Karpas-422 (cell line): ENCODE measurements at places on chromosomes 2 and 18. TPM values are rescaled to one million over a fixed set of nuclear protein-coding genes. Genes with fewer than 3 reads are reported as not detected.

Gene TM4SF20
- total RNA-seq = not detected in 2 replicates

Gene SIX2
- total RNA-seq = not detected in 2 replicates

Gene FTCDNL1
- 0.94 and 1.9 TPM in 2 replicates for total RNA-seq

Gene CFAP221
- 0.72 TPM in 1 of 2 replicates, not detected in the other for total RNA-seq

Gene KCNS3
- total RNA-seq = 1.5 and 2.5 TPM in 2 replicates

Gene HNMT
- total RNA-seq = not detected in 2 replicates

- DNase-seq = no peak
- no peaks in the 10 kb centered on the region for H3K4me1 ChIP-seq
- no peak overlapping the region for H3K27ac ChIP-seq
These were observed 28.3 kb downstream of the CYRIA start for GRCh38 chr2:16637304-16637703.

DNA sequence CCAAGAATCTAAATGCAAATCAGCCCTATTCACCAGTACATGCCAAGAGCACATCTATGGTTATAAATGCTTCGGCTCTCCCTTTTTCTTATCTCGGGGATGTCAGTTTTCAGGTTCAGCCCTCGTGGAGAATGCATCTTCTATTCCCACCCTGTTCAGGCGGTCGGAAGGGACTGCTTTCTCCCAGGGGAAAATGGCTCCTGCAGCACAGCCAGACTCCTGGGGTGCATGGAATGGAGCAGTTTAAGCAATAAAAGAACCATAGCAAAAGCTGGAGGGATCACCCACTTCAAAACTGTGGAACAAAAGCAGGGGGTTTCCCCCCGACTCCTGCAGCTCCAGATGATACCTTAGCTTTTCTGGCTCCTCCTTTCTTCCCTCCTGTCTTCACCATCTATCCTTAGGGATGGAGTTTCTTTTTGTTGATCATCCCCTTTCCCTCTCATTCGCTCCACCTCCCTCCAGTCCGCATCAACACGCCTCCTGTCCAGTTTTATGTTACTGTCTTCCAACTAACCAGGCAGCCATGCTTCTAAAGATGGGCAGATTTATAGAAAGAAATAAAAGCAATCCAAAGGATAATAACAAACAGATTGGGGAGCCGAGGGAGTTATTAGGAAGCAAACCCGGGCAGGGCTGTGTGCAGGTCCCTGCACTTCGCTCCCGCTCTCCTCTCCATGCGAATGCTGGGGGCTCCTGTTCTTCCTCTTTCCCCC is 356.2 kb upstream of the SMIM21 start:
- H3K27me3 ChIP-seq = no peaks in the 10 kb centered on the region
- H3K4me1 ChIP-seq = no peaks in the 10 kb centered on the region
- H3K4me3 ChIP-seq = no peak overlapping the region
- H3K27ac ChIP-seq = no peak overlapping the region
- no peaks in the 10 kb centered on the region for H3K36me3 ChIP-seq

DNA sequence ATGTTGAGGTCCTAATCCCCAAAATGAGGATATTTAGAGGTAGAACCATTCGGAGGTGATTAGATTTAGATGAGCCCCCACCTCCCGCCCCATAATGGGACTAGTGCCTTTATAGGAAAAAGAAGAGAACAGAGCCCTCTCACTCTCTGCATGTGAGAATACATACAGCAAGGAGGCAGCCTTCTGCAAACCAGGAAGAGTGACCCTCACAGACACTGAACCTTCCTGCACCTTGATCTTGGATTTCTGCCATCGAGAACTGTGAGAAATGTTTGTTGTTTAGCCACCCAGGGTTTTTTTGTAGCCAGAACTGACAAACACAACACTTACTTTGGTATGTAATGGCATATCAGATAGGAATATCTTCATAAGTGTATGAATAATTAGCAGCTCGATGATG is 83.7 kb downstream of the XIRP2 start:
- no peak overlapping the region for H3K4me3 ChIP-seq
- no peaks in the 10 kb centered on the region for H3K4me1 ChIP-seq
- H3K27me3 ChIP-seq = no peaks in the 10 kb centered on the region
- no peaks in the 10 kb centered on the region for H3K36me3 ChIP-seq

GRCh38 chr2:240326246-240326645 is 109.2 kb upstream of the GPC1 start:
- H3K27me3 ChIP-seq = no peaks in the 10 kb centered on the region
- H3K36me3 ChIP-seq = no peaks in the 10 kb centered on the region
- no peak overlapping the region for H3K27ac ChIP-seq
- H3K4me3 ChIP-seq = no peak overlapping the region
- DNase-seq = no peak
- no peaks in the 10 kb centered on the region for H3K4me1 ChIP-seq

- H3K27me3 ChIP-seq = no peaks in the 10 kb centered on the region
- 0 out of 2 replicates have a peak, but pooled peaks cover 3% of the 10 kb centered on the region for H3K4me1 ChIP-seq
- no peak for DNase-seq
- H3K36me3 ChIP-seq = no peaks in the 10 kb centered on the region
- H3K27ac ChIP-seq = no peak overlapping the region
These were observed 102.6 kb downstream of the BAZ2B start for GRCh38 chr2:159513745-159514144.

GRCh38 chr2:84393829-84394228 is 65.3 kb downstream of the SUCLG1 start:
- no peak overlapping the region for H3K27ac ChIP-seq
- no peaks in the 10 kb centered on the region; the same call in 1 of the 2 replicates for H3K27me3 ChIP-seq
- no peaks in the 10 kb centered on the region for H3K4me1 ChIP-seq
- no peaks in the 10 kb centered on the region for H3K36me3 ChIP-seq
- no peak overlapping the region for H3K4me3 ChIP-seq

DNA sequence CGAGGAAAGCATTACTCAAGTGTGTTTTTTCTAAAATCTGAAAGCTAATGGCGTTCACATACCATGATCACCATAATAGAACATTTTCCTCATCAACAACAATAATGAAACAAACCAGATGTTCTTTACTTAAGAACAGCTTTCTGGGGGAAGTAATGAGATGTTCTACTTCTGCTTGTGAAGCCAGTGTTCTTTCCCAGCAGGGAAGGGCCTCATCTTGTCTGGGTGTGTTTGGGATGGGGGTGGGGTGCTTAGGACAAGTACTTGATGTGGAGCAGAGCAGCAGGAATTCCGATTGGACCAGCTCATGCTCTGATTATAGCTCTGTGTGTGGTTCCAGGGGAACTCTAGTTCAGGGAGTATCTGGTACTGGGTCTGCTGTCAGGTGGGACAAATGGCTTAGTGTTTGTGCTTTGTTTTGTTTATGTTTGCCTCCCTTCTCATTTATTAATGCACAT is 163.0 kb upstream of the NOSTRIN start:
- H3K4me1 ChIP-seq = no peaks in the 10 kb centered on the region
- H3K4me3 ChIP-seq = no peak overlapping the region
- no peaks in the 10 kb centered on the region for H3K36me3 ChIP-seq
- no peak for DNase-seq
- H3K27me3 ChIP-seq = no peaks in the 10 kb centered on the region

- no peak for DNase-seq
- peaks cover 17% of the 10 kb centered on the region for H3K4me1 ChIP-seq
- 0 out of 2 replicates have a peak, but pooled peaks cover 3% of the 10 kb centered on the region for H3K36me3 ChIP-seq
- H3K27me3 ChIP-seq = no peaks in the 10 kb centered on the region
These were observed 8.9 kb downstream of the DIS3L2 start for GRCh38 chr2:231970461-231970860.
